NCI-H226 (cell line): ENCODE measurements at places on chromosomes 13 and 19.

- no peak for DNase-seq
Measured at GRCh38 chr13:76720821-76721220, 165.4 kb downstream of the KCTD12 start.

DNA sequence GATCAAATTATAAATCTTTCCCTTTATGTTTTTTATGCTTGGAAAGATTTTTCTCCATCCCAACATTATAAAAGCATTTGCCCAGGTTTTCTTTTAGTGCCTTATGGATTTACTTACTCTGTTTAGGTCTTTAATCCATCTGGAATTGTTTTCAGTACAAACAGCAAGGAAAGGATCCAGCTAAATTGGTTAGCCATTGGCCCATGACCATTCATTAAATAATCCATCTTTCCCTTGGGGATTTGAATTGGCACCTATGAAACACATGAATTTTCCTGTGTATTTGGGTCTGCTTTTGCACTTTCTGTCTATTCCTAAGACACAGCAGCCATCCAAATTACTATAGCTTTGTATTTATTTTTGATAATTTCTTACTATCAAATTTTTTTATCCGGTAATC, 28.8 kb upstream of the SHKBP1 start:
- no peak for DNase-seq

- DNase-seq = peak; percentile 9
Measured at GRCh38 chr13:52156724-52157261, 2.6 kb downstream of the NEK3 start.

DNA sequence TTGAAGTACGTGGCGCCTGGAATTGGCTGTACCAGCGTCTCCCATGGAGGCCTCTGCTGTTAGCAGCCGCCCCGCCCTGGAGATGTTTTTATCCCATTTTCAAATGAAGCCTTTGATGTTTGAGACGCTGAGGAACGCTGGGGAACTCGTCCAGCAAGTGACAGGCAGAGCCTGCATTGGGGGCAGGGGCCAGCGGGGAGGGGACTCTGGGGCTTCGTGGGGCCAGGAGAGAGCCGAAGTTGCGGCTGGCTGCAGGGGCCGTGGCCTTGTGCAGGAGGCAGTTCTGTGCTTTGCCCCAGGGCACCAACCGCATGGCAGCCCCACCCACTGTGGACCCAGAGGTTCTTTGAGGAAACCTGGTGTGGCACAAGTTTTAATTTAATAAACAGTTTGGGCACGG, 13.5 kb downstream of the SPPL2B start:
- DNase-seq = no peak

DNA sequence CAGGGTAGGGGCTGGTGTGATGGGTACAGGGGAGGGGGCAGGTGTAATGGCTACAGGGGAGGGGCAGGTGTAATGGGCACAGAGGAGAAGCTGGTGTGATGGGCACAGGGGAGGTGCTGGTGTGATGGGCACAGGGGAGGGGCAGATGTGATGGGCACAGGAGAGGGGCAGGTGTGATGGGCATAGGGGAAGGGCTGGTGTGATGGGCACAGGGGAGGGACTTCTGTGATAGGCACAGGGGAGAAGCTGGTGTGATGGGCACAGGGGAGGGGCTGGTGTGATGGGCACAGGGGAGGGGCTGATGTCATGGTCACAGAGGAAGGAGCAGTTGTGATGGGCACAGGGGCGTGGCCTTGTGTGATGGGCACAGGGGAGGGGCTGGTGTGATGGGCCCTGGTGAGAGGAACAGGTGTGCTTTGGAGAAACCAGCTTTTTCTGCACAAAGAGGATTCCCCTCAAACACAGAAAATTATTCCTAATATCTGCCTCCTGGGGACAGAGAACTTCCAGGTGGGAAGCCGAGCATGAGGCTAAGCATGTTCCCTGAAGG, 38.6 kb upstream of the POP4 start:
- no peak for DNase-seq

GRCh38 chr19:13507053-13507611, 853 bp upstream of the CACNA1A start:
- no peak for DNase-seq

GRCh38 chr13:51765142-51765515, 38.8 kb downstream of the DHRS12 start:
- no peak for DNase-seq

- no peak for DNase-seq
Measured at GRCh38 chr13:21875116-21875515, 204.2 kb downstream of the FGF9 start.

DNA sequence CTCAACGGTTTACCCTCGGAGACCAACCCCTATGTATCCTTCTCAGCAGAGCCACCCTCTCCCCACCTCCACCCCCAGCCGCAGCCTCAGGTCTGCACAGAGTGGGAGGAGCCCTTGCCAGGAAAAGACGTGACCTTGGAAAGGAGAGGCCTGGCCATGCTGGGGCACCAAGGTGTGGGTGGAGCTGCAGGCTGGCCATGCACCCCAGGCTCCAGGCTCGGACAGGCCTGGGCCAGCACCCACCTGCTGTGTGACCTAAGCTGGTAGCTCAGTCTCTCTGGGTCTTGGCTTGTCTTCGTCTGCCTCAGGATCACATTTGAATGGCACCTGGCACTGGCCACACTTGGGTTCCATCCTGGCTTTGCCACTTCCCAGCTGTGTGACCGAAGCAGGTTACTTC, 29.5 kb downstream of the CCDC8 start:
- DNase-seq = no peak

DNA sequence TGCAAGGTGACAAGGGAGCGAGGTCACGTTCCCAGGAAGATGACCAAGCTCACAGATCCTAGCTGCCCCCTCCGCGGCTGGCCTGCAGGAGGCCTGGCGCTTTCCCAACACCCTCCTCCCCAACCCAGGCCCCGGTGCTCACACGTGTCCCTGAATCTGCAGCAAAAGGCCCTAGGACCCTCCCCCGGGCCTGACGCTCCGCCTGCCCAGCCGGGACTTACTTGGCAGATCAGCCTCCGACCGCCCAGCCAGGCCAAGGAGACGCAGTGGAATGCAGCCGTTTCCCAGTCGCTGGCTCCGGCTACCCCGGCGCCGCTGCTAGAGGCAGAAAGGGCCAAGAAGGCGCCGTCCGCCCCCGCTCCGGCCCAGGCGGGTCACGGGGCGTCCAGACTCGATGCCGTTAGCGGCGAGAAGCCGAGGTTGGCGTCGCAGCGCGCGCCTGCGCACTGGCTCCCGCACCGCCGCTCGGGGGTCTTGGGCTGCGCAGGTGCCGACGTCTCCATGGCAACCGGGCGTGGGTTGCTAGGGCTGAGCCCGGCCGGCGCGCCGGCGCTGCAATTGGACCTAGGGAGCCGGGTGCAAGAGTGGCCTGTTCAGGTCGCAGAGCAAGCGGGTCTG, at the start of gene PNMA8A:
TSS of gene PNMA8A (minus strand) at position 448 of the 618 bp plus-strand sequence. CDS start 528 bp downstream, outside the sequence.
- no peak for DNase-seq
